ENCODE measurements at places on chromosomes 3 and 15.

DNA sequence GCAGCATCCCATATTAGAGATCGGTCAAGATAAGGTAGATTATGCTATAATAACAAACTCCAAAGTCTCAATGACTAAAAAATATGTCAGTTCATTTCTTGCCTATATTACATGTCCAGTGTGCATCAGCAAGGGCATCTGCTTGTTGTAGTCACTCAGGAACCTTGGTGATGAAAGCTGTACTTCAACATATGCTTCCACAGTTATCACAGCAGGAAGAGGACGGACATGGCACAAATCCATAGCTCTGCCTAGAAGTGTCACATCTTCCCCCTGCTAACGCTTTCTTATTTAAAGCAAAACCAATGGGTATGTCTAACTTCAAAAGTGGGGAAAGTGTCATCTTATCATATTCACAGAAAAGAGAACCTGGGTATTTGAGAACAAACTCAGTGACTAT lies 20.0 kb upstream of the PIAS1 start:
- no peak for DNase-seq

GRCh38 chr3:107822308-107822707 lies 268.5 kb downstream of the CD47 start:
- no peak for DNase-seq

- DNase-seq, result no peak
Measured at GRCh38 chr15:45521596-45522327, 793 bp downstream of the SLC30A4 start.

DNA sequence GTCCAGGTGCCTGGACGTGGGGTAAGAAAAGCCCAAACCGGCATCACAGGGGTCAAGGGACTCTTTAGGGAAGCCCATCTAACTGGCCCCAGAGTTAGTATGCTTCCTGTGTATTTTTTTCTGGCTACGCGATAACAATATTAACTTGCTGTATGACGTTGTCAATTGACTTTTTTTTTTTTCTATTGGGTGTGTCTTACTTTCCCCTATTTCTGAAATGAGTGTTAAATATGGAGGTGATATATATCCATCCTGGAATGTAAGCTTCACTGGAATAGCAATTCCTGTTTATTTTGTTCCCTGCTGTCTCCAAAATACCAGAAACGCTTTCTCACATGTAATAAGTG lies 598 bp upstream of the GMNC start:
- no peak for DNase-seq

- DNase-seq, result no peak
Measured at GRCh38 chr15:50993598-50993997, 85.1 kb downstream of the AP4E1 start.

- DNase-seq, result no peak
Measured at GRCh38 chr3:174425422-174425821, 433.7 kb upstream of the NAALADL2 start.

- DNase-seq, result no peak
Measured at GRCh38 chr15:91142106-91142744, 42.2 kb downstream of the SV2B start.

Measured in endothelial cell (in vitro differentiated cells).